ENCODE measurements at places on chromosomes 2 and 18.

DNA sequence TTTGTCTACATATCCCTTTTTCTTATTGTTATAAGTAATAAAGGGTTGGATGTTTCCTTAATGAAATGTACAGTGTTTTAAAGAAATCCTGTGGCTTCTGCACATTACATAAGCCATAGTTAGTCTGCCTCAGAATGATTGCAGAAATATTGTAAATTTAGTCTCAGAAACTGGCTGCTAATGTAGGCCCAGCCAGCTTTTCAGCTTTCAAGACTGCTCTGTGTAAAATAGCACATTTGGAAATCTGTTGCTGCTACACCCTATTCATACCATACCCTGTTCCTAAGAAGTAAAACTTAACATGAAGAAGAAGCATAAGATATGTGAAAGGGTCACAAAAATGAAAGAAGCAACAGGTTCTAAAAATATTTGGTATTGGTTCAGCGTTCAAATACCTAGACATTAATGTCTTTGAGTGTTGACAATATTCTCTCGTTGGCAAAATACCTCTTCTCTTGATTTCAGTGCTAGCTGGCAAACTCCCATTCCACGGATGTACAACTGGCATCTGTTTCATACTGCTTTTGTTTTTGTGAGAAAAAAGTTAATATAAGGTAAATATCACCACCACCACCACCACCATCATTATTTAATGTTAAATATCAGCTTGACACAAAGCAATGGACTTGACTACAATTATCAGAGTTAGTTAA is 19.2 kb upstream of the NCKAP1 start:
- no peak for DNase-seq

GRCh38 chr2:173955004-173955403 is 10.2 kb downstream of the SP3 start:
- no peak for DNase-seq

DNA sequence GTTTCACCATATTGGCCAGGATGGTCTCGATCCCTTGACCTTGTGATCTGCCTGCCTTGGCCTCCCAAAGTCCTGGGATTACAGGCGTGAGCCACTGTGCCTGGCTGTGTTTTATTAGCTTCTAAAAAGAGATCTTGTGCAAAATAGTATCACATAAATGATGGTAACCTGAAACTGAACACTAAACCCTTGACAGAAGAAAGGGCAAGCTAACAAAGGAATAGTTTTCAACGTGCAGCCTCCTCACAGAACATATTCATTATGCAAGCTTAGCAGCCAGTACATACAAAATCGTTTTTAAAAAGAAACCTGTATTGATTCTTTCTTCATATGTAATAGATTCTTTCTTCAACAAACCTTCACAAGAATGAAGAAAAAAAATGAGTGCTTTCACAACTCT is 20.6 kb downstream of the CHN1 start:
- DNase-seq = no peak

DNA sequence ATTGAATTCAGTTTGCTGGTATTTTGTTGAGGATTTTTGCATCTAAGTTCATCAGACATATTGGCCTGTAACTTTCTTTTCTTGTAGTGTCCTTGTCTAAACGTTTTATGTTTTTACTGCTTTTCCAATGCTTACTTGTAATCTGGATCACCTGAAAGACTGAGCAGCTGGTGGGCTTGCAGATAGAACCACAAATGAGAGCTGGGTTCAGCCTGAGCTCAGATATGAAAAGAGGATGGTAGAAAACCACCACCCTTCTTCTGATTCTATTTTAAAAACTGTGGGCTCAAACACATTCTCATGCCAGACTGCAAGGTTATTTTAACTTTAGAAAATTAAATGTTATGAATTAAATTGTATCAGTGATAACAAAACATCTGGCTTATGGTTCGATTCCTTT is 70.8 kb downstream of the DDX18 start:
- DNase-seq = no peak

GRCh38 chr2:98293931-98294687 is 52.1 kb upstream of the CNGA3 start:
- no peak for DNase-seq

DNA sequence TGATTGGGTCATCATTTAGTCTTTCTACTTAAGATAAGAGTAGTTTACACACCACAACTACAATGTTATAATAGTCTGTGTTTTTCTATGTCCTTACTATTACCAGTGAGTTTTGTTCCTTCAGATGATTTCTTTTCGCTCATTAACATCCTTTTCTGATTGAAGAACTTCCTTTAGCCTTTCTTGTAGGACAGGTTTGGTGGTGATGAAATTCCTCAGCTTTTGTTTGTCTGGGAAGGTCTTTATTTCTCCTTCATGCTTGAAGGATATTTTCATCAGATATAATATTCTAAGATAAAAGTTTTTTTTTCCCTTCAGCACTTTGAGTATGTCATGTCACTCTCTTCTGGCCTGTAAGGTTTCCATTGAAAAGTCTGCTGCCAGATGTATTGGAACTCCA is 38.0 kb upstream of the SLC16A14 start:
- no peak for DNase-seq

DNA sequence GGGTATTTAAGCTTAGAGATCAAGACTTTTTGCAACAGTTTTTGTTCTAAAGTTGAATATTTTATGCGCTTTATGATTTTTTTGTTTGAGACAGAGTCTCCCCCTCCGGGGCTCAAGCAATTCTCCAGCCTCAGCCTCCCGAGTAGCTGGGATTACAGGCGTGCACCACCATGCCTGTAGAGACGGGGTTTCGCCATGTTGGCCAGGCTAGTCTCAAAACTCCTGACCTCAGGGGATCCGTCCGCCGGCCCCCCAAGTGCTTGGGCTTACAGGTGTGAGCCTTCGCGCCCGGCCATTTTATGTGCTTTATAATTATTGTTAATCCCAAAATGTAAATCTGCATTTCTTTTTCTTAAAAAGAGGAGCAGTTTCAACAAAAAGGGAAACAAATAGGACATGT is 29.0 kb downstream of the TBR1 start:
- DNase-seq = no peak

- DNase-seq = no peak
Measured at GRCh38 chr18:33751613-33752221, 173.7 kb downstream of the ASXL3 start.

DNA sequence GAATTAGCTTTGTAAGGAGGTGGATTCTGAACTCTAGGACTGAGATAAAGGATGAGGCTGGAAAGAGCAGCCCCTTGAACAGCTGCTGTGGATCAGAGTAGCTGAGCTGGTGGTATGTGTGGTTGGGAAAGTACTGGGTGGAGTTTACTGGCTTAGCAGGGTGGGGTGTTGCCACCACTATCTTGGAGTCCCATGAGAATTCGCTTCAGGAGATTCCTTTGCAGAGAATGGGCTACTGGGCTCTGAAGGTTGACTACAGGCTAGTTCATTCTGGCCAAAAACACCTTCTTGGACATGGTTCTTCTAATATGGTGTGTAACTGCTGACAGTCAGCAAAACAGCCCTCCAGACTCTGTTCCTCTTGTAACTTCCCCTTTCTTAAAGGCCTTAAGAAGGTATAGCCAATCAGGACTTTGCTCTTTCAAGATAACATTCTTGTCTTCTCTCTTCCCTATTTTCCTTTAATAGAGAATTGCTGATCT is 52.7 kb downstream of the TET3 start:
- DNase-seq = no peak

DNA sequence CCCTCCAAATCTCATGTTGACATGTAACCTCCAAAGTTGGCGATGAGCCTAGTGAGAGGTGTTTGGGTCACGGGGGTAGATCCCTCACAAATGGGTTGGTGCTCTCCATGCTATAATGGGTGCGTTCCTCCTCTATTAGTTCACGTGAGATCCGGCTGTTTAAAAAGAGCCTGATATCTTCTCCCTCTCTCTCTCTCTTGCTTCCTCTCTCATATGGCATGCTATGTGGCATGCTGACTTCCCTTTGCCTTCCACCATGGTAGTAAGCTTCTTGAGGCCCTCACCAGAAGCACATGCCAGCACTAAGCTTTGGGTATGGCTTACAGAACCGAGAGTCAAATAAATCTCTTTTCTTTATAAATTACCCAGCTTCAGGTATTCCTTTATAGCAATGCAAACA is 39.2 kb downstream of the C2orf76 start:
- no peak for DNase-seq

GRCh38 chr18:68354176-68354575 is 360.7 kb downstream of the TMX3 start:
- no peak for DNase-seq

DNA sequence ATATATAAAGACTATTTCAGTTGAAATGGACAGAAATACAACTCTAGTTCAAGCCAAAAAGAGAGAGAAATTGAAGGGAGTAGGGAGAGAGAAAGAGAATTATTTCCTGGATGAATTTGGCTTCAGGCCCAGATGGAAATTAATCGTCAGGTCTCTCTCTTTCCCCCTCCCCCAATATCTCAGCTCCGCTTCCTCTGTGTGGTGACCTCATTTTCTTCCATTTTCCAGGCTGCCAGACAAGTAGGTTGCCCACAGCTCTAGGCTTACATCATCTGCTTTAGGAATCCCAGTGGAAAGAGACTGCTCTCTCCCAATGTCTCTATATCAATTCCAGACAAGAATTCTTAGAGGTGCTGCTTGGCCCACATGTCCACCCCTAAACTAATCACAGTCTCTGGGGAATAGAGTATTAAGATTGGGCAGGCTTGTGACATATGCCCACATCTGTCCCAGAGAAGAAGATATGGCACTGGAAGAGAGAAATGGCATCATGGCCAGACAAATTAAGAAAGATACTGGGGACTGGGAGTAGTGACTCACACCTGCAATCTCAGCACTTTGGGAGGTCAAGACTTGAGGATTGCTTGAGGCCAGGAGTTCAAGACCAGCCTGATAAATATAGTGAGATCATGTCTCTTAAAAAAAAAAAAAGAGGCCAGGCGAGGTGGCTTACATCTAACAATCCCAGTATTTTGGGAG is 37.2 kb upstream of the CFAP36 start:
- DNase-seq = no peak

DNA sequence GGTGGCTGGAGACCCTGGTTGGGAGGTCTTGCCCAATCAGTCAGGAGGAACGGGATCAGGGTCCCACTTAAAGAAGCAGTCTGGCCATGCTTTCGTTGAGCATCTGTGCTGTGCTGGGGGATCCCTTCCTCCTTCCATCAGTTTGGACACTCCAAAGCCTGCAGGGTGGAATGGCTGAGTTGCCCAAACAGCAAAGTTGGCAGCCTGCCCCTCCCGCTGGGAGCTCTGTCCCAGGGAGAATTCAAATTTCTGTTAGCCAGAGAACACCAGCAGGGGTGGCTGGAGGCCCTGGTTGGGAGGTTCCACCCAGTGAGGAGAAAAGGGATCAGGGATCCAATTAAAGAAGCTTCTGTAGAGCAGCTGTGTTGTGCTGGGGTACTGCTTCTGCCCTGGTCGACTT is 96.9 kb upstream of the CTAGE1 start:
- DNase-seq = no peak

GRCh38 chr18:62551972-62552513 is 29.2 kb downstream of the ZCCHC2 start:
- no peak for DNase-seq

- DNase-seq = no peak
Measured at GRCh38 chr2:196233021-196233804, 61.8 kb upstream of the STK17B start.

DNA sequence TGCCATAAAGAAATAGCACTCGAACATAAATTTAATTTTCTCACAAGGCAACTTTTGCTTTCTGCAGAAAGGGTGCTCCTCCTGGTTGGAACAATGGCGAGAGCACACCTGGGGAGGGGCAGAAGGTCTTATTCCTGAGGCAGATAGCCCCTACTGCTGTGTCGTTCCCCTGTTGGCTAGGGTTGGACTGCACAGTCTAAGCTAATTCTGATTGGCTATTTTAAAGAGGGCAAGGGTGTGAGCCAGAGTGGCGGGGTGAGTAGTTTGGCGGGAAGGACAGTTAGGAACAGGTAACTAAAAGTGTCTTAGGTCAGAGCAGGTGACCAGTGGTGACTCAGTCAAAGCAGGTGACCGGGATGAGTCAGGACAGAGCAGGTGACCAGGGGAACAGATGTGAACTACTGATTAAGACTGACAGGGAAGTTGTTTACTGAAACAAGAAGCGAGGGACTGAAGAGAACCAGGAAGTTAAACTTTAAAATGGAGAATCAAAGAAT is 49.7 kb upstream of the AGAP1 start:
- no peak for DNase-seq

DNA sequence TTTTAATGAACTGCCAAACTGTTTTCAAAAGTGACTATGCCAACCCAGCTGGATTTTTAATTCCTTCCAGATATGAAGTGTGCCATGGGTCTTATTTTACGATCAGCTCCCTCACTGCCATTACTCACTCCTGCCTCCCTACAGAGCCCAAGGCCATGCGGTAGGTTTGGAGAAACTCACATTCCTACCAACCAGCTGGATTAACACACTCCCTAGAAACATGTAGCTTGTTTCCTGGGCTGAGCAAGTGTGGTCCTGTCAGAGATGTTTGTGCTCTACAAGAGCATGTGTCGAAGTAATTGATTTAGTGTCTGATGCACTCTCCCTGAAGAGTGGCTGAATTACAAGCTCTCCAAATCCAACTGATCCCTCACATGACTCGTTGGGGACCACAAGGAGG is 82.5 kb downstream of the SPP2 start:
- DNase-seq = no peak

DNA sequence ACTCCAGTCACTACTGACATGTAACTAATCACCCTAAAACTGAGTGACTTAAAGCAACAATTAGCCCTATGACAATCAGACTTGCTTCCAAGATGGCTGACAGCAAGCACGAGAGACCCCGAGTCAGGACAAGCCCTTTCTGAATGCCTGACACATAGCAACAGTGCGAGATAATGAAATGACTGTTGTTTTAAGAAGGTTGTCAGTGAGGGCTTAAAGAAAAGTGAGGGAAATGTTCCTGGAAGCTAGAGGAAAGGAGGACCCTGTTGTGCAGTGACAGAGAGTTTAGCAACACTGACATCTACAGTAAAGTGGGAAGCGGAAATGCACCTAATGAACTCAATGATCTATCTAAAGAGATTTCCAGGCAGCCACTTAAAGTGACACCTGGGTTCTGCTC is 163.1 kb downstream of the STK39 start:
- no peak for DNase-seq

DNA sequence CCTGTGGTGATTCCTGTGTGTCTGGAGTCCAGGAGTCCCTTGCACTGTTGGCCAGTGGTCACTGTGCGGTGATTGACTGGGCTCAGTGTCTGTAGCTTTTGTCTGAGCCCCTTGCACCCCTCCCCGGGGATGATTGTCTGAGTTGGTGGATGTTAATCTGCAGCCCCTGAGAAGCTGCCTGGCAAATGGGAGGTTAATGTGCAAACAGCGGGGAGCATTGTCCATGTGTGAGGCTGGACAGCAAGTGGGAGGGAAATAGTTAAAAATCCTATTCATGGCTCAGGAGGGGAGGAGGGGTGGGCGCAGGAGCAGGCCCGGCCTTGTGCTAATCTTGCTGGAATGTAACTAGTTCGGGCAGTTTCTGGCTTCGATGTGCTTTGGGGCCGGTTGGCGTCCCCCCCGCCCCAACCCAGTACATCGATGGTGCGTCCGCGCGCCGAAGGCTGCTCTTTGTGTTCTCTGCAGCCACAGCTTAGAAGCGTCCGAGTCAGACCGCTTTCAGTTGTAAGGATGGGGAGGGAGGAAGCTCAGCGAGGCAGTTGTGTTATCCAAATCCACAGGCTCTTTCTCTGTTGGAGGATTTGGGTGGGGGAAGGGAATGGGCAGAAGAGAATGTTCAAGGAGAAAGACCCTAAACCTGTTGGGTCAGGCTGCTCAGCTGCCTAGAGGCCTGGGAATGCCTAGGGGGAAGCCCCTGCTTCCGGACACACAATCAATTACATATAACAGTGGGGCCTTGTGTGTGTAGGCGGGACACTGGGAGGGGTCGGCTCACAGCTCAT is 71.8 kb downstream of the TGOLN2 start:
- DNase-seq = no peak

GRCh38 chr2:16628314-16628713 is 37.3 kb downstream of the CYRIA start:
- no peak for DNase-seq

Measured in stimulated activated CD4-positive, alpha-beta T cell treated with anti-CD3 and anti-CD28 coated beads, Interleukin-12 subunit alpha, Interleukin-12 subunit beta, amount 100 ng/mL, for 4 hours (primary cell).